ENCODE measurements at places on chromosomes 16 and 17. TPM values are rescaled to one million over a fixed set of nuclear protein-coding genes. Genes with fewer than 3 reads are reported as not detected.

DNA sequence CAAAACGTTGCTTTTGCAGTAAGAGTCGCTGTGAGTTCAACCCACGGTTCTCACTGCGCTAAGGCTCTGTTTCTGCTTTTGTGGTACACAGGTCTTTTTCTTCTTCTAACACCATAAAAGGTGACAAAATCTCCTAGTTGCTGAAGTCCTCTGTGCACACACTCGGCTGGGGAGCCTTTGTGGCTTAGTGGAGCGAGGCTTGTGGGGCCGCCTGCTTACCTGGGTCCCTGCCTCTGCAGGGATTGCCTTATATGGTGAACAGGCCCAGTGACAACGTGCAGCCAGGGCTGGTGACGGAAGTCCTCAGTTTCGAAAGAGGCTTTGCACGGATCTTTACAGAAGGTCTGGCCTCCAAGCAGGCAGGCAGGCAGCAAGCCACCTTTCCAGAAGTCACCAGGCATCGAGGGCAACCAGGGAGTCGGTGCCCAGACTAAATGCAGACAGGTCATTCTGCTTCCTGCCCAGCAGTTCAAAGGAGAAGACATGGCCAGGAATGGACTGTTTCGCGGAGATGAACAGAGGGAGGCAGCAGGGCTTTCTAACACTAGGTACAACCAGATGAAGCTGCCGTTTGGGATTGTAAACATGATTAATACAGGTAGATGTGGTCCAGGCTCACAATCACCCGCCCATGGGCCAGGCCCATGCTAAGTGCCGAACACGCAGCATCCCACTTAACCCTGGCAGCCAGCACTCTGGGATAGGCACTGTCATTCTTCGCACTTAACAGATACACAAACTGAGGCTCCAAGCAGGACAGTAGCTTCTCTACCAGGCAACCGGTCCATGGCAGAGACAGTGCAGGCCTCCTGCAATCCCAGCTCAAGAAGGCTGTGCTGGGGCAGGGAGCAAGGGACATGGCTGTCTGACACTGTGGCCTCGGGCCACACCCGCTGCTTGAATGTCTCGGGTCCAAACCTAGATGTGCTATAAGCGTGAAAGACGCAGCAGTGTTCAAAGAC is 10.7 kb upstream of the MEAK7 start:
- DNase-seq = no peak

SAP30BP gene
- 42.0 TPM for total RNA-seq

DNA sequence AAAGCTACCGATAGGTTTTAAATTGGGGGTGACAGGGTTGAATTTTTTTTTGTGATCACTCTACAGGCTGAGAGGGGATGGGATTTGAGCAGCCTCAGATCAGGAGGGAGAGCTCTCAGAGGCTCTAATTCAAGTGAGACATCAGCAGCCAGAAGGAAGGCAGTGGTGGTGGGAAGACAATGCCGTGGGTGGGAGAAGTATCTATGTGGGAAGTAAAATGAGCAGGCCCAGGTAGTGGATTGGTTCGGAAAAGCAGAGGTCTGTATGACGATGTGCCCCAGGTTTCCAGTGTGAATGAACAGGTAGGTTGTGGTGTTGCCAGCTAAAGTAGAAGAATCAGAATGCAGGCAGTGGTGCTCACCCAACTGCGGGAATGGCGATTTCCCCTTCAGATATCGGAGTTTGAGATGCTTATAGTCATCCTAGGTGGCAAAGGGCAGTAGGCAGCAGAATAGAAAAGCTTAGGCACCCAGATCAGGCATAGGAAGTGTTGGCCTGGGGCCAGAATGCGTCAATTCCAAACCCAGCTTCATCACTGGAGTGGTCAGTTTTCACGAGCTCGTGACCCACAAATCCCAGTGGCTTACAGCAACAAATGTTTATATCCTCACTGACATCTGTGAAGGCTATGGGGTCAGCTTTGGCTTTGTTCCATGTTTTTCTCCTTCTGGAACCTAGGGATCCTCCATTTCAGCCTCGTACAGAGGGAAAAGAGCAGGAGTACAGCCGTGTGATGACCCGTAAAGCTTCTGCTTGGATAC is 24.0 kb downstream of the MEOX1 start:
- DNase-seq = no peak

ASB16 gene
- total RNA-seq = 30.6 TPM

DNA sequence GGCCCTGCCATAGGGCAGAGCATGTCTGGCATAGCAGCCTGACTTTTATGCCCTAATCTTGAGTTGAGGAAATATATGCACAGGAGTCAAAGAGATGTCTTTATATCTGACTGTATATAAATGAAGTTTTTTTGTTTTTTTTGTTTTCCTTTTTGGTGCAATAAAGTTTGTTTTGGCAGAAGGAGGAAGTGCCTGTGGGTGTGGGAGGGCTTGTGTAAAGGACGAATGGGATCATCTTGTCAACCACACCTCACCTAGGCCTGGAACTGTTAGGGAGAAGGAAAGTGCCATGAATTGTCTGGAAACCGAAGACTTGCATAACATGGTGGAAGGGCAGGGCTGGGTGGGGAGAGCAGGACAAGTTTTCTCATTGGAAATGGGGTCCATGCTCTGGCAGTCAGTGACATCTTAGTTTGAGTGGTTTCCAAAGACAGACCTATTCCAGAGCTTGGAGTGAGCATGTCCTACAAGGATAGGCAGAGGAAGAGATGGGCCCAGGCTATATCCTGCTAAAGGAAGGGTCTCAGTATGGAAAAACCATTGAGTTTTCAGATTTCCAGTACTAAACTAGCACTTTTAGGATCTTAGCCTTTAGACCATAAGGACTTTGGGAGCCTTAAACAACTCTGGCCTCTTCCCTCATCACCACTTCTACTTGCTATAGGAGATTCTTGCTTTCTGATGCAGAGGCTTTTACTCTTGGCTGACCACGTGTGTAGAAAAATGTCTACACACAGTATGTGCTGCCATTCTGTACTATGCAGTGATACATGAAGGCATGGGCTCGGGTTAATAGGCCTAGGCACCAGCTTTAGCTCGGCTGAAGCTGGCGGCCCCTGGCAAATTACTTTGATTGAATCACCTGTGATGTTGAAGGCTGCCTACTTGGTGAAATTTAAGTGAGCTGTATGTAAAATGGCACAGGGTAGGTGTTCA is 15.5 kb downstream of the SNF8 start:
- no peak for DNase-seq

- no peak for DNase-seq
These were observed 17.8 kb downstream of the TELO2 start for GRCh38 chr16:1510941-1511351.

DNA sequence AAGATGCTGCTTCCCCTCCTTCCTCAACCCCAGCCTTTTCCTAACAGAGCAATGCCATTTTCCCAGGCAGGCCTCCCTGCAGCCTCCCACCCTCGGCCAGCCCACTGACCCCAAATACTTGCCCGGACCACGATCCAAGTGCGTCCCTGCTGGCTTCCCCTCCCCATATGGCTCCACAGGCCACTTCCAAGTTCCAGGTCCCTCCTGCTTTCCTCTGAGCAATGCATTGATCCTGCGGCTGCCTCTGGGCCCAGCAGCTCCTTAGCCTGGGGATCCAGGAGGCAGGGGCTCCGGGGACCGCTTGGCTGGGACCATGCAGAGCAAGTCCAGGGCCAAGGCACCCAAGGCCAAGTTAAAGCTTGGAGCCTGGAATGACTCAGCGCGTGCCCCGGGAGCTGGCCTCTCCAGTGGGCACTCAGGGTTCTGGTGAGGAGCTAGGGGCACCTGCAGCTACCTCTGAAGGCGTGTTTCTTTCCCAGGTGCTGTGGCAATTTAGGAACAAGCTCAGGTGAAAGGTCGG is 51.9 kb upstream of the ENPP7 start:
- DNase-seq = no peak

CDRT15 gene
- not detected for total RNA-seq

DNA sequence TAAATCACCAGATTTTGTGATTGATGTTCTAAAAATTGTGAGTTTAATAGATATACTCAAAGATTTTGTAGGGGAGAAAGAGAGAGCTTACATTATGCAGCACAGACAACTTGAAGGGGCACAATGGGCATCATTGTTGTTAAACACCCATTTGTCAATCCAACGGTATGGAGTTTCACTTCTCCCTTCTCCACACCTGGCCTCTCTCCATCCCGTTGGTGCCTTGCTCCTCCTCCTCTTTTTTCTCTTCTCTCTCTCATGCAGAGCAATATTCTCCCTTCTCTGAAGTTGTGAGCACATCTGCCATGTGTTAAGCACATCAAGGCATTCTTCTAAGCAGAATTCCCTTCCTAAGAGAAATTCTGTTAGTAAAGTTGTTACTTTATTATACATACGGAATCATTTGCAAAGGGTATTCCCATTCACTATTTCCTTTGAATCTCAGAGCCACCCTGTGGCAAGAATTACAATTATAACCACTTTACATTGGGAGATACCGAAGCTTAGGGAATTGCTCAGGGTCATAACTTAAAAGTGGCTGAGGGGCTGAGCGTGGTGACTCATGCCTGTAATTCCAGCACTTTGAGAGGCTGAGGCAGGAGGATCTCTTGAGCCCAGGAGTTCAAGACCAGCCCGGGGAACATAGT is 40.5 kb upstream of the SKAP1 start:
- DNase-seq = no peak

KRTAP1-1 gene
- total RNA-seq = not detected

DNA sequence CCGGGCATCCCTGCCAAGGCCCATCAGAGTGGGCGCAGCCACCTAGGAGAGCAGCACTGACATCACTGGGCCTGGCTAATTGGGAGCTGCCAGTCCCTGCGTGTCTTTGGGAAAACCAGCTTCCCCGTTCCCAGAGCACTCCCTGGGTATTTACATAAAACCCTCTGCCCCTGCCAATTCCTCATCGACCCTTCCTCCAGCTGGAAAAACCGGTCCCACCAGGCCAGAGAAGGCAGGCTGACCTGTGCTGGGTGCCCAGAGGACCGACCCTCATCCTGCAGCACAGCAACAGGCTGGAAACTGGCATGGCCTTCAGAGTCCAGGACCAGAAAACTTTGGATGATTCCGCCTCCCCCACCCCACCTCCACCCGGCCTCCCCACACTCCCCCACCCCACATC is 8.2 kb upstream of the FOXN1 start:
- no peak for DNase-seq

NFAT5 gene
- 15.7 TPM for total RNA-seq

- no peak for DNase-seq
These were observed 6.2 kb upstream of the MEOX1 start for GRCh38 chr17:43667947-43668348.

GRCh38 chr16:20859229-20859628 is 40.9 kb downstream of the DCUN1D3 start:
- DNase-seq = no peak

DNA sequence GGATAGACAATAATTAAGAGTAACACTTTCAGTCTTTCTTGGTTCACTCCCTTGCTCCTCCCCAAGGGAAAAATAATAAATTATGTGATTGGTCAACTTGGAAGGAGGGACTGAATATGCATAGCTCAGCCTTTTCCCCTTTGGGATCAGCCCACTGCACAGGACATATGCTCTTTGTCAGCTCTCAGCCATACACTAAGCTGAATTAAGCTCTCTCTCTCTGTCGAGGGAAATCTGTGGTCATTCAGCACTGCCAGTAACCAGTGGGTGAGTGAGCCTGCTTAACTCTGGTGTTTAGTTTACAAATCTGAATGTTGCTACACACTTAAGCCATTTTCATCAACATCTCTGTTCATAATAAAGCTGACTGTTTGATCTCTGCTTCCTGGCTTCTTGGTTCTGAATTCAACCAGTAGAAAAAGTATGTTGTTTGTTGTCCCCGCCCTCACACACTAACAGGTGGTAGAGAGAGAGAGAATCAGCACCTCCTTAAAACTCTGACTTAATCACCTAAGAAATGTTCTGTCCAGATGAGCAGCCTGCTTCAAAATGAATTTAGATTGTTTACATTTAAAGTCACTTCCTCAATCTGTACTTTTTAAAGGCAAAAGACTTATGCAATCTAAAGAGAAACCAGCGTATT is 102.3 kb upstream of the C17orf78 start:
- DNase-seq = no peak

GRCh38 chr16:54446639-54447038 is 160.1 kb upstream of the IRX3 start:
- DNase-seq = peak; percentile 79

- no peak for DNase-seq
These were observed 63.6 kb upstream of the ERCC4 start for GRCh38 chr16:13856398-13856797.

- DNase-seq = no peak
These were observed 9.0 kb upstream of the ZFHX3 start for GRCh38 chr16:73056921-73057290.

RND2 gene
- total RNA-seq = 0.10 TPM

LLGL1 gene
- 15.8 TPM for total RNA-seq

- no peak for DNase-seq
These were observed 24.3 kb downstream of the TK2 start for GRCh38 chr16:66525396-66526180.

XAF1 gene
- total RNA-seq = 11.8 TPM

DNA sequence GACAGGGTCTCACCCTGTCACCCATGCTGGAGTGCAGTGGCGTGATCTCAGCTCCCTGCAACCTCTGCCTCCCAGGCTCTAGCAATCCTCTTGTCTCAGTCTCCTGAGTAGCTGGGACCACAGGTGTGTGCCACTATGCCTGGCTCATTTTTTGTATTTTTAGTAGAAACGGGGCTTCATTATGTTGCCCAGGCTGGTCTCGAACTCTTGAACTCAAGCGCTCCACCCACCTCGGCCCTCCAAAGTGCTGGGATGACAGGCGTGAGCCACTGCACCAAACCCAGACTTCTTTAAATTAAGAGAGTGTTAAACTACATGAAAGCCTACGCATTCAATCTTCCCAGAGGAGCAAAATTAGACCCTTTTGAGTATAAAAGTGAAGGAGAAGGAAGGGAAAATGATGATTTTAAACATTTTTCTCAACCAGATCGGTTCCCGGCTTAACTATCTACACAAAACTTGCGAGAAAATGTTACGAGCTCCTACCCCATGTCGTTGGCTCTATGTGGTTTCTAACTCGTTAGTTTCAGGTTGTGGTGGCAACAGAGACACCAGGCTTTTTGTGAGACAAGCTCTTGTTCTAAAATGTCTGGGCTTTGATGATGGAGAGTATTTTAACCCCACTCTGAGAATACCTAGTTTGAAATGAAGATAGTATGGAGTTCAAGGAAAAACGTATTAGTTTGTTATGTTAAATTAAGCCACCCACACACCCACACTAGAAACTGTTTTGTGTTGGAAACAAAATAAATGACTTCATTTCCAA is 26.3 kb downstream of the STAT5B start:
- no peak for DNase-seq

PNMT gene
- total RNA-seq = 6.8 TPM

- no peak for DNase-seq
These were observed 20.7 kb downstream of the CPNE2 start for GRCh38 chr16:57113042-57113453.

DNA sequence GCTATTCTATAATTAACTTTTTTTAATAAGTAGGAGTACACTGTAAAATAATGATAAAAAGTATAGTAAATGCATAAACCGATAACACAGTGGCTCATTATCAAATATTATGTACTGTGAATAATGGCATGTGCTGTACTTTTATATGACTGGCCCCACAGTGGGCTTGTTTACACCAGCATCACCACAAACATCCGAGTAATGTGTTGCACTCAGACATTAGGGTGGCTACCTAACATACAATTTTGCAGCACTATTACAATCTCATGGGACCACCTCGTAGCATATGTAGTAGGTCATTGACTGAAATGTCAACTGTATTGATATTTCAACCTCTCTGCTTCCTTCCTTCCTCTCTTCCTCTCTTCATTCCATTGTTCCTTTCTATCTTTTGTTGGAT is 51.7 kb downstream of the TBX4 start:
- no peak for DNase-seq
